ENCODE measurements at places on chromosomes 6 and 20.

DNA sequence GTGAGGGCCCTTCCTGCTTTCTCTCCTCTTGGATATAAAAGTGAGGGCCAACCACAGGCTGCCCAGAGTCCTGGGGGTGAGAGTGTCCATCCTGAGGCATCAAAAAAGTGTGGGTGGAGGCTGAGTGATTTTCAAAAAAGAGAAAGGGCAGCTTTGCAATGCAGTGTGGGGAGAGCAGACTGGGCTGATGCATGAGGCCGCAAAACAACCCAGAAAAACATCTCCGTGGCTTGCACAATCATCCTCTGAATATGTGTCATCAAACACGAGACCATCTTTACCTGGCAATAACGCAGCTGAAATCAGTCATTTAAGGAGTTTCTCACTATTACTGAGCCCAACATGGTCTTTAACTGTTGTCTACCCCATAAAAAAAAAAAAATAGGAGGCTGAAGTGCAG is 191.2 kb upstream of the SOX4 start:
- no peak for DNase-seq

DNA sequence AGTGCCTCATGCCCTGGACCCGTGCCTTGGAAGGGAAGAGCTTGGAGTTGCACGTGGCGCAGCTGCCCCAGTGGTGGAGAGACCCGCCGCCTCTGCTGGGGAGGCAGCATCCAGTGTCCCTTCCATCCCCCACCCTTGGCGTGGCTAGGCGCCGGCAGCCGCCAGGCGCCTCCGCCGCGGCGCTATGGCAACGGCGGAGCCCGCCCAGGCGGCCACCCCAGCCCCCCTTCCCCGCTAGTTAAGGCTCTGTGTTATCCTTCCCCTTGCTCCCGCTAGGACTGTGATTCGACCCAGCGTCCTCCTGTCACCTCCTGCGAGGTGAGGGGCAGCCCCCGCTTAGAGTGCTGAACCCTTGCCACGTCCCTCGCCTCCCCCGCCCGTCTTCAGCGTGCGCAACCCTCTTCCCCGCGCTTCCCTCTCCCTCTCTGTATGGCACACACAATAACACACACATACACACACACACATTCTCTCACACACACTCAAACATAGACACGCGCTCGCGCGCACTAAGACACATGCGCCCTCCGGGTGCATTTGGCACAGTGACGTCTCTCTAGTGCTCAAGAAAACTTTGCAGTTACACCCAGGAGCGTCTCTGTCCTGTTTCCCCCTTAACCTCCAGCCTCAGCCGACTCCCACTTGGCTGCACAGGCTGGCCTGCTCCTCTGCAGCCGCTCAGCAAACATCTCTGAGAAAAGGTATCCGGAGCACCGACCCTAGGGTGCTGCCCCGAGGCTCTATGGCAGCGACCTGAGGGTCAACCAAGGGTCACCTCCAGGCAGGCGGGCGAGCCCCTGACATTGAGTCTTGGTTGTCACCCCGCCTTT is 8.5 kb downstream of the GRIK2 start:
- DNase-seq = peak; percentile 91

- DNase-seq = no peak
Observed at GRCh38 chr20:40753472-40753871, 64.4 kb upstream of the MAFB start.

GRCh38 chr6:135162678-135163439 is 18.2 kb upstream of the MYB start:
- DNase-seq = peak; percentile 18

DNA sequence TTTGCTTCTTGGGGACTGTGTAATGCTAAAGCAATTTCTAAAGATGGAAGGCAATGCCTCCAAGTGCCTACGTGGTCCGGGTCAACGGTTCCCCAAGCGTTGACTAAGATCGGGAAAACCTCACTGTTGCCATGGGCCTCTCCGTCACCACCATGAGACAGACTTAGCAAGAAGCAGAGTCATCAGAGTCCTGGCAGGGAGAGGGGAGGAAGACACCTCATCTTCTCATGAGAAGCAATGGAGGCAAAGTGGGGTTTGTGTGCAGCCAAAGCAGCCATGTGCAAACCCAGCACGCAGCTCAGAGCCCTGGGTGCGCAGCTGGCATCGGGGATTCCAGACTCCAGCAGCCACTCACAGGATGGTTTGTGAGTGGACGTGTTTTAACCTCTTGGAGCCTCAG is 111.4 kb downstream of the SYNDIG1 start:
- no peak for DNase-seq

- DNase-seq = peak; percentile 27
Observed at GRCh38 chr6:129440691-129441090, 269.3 kb downstream of the ARHGAP18 start.

GRCh38 chr20:45588800-45589199 is 9.7 kb upstream of the WFDC8 start:
- no peak for DNase-seq

GRCh38 chr6:137661601-137662000 is 167.4 kb upstream of the OLIG3 start:
- DNase-seq = no peak

- DNase-seq = no peak
Observed at GRCh38 chr6:14748679-14749078, 497.2 kb upstream of the JARID2 start.

- DNase-seq = no peak
Observed at GRCh38 chr20:13784271-13784892, 337 bp downstream of the ESF1 start.

GRCh38 chr6:55014321-55015088 is 159.8 kb upstream of the HCRTR2 start:
- DNase-seq = no peak

- DNase-seq = no peak
Observed at GRCh38 chr6:112310439-112311125, 36.5 kb upstream of the RFPL4B start.

DNA sequence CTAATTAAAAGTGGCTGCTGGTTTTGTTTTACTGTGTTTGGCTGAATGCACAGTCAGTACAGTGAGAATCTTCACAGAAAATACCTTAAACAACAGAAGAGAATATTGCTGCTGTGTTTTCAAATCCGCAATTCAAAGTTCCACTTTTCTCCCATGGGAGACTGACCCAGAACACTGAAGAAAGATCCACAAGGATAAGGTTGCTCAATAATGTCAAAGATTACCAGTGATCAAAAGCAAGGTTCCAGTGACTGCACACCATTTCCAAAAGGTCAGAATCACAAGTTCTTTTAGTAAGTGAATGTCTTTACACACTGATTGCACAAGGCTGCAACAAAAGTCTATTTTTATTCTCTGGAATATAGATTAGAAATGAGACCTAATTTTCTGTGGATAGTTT is 82.3 kb downstream of the EPHA7 start:
- no peak for DNase-seq

DNA sequence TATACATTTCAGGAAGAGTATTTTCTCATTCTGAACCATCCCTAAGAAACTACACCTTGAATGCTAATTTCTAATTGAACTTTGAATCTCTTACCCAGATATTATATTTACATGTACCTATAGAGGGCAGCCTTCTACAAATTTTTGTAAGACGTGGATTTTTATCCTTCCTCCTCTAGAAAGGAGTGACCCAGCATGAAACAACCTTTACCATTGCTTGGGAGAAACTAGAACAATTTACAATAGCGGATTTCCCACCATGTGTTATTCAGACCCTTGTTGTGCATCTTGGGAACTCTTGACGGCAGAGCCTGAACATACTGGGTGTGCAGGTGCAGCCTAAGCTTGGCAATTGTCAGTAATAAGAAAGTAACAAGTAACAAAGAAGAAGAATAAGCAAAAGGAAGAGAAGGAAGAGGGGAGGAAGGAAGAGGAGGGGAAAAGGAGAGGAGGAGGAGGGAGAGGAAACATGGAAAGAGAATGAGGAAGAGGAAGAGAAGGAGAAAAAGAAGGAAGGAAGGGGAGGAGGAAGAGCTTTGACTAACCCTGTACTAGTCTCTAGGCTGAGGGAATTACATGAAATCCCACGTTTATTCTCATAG is 10.8 kb upstream of the TAAR1 start:
- DNase-seq = peak; percentile 29

GRCh38 chr6:158575550-158575949 is 15.7 kb downstream of the TMEM181 start:
- DNase-seq = no peak

DNA sequence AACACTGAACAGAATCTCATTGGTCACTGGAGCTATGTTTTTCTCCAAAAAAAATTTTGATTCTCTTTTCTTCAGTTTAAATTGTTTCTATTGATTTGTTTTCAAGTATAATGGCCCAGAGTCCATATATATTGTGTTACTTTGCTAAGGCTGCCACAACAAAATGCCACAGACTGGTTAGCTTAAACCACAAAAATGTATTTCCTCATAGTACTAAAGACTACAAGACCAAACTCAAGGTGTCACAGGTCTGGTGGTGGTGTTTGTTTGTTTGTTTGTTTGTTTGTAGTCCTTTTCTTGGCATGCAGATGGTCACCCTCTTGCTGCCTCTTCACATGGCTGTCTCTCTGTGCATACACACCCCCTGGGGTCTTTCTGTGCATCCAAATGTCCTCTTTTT is 34.0 kb downstream of the BMP5 start:
- no peak for DNase-seq

- DNase-seq = no peak
Observed at GRCh38 chr6:105112577-105112976, 67.2 kb downstream of the POPDC3 start.

DNA sequence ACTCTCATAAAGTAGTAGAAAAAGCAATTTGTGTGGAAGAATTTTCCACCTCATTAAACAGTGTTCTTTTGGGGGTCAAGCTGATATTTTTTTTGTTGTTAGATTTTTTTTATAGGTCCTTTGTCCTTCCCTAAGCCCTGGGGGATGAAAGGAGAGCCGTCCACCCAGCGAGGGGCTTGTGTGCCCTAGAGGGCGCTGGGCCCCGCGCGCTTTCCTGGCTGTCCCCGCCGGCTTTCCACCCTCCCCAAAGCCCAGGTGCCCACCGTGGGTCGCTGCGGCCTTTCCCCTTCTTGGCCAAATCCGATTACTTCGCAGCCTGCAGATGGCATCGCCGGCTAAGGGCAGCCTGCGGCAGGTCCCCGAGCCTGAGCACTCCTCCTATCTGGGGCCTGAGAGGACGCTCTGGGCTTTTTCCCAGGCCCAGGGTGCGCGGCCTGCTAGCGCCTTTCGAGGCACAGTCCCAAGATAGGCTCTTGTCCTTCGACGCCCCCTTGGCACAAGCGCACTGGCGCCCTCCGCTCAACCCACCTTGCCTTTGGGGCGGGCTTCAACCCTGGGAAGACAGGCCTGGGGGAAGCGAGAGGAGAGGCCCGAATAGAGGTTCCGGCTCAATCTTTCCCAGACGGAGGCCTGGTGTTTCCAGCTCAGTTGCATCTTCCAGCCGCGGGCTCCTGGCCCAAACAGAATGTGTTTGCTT is 33.6 kb downstream of the TFAP2A start:
- peak; percentile 78 for DNase-seq

DNA sequence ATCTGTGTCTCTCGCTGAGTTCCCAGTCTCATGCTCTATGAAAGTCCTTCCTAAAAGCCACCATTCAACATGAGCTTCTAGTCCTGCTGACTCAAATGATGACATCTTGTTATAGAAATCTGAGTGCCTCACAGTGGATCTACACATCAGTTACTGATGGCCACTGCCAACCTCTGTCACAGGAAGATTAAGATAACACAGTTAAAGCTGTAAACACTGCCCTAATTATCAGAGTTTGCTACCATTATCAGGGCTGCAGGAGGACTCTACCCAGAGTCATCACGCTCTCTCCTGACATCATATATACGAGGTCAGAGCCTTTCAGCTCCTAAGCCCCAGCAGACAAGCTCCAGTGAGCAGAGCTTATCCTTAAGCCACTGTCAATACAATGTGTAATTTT is 63.2 kb downstream of the HIVEP2 start:
- DNase-seq = no peak

GRCh38 chr20:45014671-45015415 is 48.5 kb downstream of the STK4 start:
- DNase-seq = peak; percentile 25

DNA sequence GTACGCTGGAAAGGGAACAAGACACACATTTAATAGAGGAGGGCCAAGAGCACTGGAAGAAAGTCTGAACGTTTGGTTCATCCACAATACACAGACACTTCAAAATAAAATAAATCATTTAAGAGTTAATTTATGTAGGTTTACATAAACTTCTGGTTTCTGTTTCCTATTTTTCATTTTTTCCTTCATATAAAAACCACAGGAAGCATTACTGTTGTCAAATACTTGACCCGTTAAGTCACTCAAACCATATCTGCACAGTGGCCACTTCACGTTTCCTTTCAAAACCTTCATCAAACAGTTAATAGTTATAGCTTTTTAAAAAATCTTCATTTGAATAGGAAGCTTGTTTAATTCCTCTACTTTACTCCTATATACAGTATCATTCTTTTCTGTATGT is 257.6 kb upstream of the THEMIS start:
- DNase-seq = no peak

- no peak for DNase-seq
Observed at GRCh38 chr6:56176741-56177140, 70.6 kb downstream of the COL21A1 start.

DNA sequence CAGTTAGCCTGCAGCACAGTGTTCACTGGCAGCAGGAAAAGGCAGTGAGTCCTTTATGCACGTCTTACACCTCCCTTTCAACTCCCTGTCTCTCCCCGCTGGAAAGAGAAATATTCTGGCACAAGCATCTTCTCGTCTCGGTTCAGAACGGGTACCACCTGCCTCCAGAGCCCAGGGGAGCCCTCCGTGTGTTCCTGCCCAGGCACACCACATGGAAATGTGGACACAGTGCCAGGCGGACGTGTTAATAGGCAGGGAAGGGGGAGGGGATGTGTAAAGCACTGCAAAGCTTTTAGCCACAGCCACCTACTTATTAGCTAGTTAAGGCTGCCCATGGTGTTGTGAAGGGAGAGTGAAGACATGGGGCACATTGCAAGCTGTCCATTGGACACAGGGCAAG is 219.7 kb downstream of the FARS2 start:
- peak; percentile 56 for DNase-seq

DNA sequence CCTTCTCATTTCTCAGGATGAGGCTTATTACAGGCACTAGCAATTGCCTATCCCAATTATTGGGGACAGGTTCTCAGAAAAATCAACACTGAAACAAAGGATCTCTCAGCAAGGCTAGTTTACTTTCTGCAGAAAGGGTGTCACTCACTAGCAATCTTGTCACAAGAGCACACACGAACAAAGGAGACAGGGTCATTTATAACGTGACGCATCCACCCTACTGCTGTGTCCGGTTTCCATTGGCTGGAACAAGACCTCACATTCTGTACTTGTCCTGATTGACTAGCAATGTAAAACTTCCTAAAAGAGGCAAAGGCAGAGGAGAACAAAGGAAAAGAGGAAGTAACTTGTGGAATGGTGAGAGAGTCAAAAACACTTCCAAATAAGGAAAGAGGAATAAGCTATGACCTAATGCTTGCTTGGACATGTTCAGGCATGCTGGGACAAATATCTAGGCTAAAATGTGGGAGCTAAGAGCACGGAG is 160.2 kb upstream of the STXBP5 start:
- no peak for DNase-seq

GRCh38 chr6:45652416-45652815 is 274.7 kb upstream of the SUPT3H start:
- no peak for DNase-seq
